ENCODE measurements at places on chromosomes 1 and 21.

DNA sequence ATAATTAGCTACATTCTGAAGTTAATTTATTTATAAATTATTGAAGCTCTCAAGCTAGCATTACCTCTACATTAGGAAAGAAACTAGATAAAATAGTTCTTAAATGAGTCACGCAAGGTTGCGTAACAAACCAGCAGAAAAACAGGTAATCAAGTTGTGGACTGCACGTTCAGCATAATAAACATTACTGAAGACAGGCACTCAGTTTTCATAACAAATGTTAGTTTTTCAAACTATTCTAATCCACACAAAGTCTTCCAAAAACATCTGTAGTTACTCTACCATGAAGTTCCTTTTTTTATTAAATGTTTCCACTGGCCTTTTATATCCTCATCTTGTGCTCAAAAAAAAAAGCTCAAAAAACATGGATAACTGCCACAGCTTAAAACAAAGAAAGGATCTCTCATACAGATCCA lies 1.3 kb downstream of the TOR1AIP2 start:
- no peak for DNase-seq

- DNase-seq, result no peak
Measured at GRCh38 chr1:246544001-246544400, 22.1 kb downstream of the TFB2M start.

- no peak for DNase-seq
Measured at GRCh38 chr1:55213885-55214211, 1.3 kb downstream of the USP24 start.

DNA sequence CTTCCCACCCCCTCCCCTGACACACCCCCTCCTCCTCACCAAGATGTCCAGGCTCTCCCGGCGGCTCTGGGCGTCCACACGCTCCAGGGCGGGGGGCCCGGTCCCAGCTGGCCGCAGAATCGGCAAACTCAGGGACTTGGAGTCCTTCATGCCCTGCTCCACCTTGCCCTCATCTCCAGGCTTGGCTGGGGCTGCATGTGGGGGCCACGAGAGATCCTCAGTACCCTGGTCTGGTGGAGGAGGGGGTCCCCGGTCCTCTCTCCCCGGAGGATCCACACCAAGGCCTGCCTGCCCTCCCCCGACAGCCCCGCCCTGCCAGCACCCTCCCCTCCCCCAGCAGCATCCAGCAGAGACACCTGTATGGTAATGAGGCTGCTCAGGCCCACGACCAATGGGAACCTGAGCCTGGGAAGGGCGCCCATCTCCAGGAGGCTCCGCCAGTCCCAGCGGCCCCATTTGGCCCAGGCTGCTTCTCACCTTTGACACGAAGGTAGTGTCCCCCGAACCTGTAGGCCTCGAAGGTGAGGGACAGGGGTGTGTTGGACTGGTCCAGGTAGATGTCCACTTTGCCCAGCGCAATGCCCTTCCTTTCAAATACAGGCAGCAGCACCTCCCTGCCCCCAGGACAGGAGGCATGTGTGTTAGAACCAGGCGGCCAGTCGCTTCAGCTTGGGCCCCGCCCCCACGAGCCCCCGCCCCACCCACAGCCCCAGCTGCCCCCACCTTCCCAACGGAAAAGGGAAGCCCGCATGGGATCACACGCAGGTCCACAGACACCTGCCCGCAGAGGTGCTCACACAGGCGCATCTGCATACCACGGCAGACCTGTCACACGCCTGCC lies 8.2 kb upstream of the TNFRSF25 start:
- no peak for DNase-seq

DNA sequence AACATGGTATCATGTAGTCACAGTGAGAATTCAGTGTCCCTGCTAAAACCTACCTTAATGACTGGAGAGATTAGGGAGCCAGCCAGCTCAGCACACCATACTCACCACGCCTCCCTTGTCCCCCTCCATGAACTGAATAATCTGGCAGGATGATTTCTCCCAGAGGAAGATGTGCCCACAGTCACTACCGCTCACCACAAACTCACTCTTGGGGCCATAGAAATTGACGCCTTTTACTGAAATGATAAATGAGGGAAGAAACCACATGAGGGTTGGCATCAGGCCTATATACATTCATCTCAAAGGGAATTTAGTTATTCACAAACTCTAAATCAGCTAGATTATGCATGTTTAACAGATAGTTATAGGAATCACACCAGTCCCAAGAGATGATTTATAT lies 17.4 kb downstream of the PEA15 start:
- DNase-seq, result no peak

DNA sequence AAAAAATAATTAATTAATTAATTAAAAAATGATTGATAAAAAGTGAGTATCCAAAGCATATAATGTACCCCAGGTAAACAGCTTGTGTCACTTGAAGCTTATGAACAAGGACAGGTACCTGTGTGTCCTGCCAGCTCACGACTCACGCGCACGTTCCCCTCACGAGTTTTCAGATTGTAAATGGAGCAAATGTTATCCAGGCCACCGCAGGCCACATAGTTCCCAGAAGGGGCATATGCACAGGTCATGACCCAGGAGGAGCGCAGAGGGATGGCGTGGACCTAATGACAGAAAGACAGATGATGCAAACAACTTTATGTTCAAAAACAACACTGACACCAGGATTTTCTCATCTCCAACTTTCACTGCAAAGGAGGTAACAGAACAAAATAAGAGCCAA lies 26.0 kb upstream of the NADK start:
- DNase-seq, result no peak

GRCh38 chr1:59413327-59413720 lies 116.4 kb downstream of the FGGY start:
- no peak for DNase-seq

- no peak for DNase-seq
Measured at GRCh38 chr1:182863940-182864339, 24.8 kb downstream of the DHX9 start.

DNA sequence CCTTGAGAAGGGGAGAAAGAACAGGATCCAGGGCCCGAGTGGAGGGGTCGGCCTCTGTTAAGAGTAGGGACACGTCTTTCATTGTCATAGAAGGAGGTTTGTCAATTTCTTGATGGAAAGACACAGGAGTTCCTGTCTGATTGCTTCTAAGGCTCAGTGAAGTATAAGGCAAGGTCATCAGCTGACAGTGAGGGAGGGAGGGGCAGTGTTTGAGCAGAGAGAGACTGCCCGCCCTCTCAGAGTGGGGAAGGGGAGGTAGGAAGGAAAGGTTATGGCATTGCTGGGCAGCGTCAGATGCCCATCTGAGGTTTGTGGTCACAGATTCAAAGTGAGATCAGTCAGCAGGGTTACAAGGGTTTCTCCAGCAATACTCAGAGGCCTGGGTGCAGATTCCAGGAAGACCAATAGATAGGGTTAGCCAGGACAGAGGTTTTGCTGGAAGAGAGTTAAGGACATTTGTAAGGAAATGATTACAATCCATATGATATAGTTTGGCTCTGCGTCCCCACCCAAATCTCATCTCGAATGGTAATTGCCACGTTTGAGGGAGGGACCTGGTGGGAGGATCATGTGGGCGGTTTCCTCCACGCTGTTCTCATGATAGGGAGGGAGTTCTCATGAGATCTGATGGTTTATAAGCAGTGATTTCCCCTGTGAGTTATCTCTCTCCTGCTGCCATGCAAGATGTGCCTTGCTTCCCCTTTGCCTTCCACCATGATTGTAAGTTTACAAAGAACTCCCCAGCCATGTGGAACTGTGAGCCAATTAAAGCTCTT lies 127.2 kb upstream of the GJB5 start:
- no peak for DNase-seq

- DNase-seq, result no peak
Measured at GRCh38 chr1:18970762-18971161, 14.3 kb upstream of the IFFO2 start.

DNA sequence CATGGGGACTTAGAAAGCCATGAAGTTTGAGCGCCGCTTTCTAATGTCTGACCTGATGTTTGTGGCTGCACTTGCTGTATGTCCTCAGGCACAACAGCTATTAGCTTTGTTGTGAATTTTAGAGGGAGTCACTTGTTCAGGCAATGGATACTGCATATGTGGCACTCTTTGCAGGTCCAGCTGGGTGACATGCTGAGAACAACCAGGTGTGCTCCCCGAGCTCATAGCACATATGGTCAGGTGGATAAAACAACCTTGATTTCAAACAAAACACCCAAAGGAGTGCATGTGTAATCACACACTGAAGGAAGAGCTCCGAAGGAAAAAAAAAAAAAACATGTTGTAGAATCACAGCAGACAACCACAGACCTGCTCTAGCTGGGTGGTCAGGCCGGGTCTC lies 178.6 kb downstream of the BACH1 start:
- no peak for DNase-seq

- DNase-seq, result no peak
Measured at GRCh38 chr1:23475134-23475628, 8.8 kb downstream of the ASAP3 start.

- DNase-seq, result no peak
Measured at GRCh38 chr21:22516230-22516629, 1518.0 kb downstream of the NCAM2 start.

DNA sequence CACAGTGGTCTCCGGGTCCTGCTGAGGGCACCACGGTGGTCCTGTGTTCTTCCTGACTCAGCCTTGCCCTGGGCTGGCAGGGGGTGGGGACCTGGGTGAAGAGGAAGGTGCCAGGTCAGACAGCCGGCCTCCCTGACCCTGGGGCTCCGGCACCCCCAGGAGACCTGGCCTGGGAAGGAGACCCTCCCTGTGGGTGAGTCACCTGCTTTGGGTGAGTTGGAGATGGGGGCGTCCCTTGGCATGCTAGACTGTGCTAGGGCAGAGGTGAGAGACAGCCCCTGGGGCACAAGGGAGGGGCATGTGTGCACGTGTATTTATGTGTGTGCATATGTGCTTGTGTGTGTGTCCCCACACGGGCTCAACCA lies 23.4 kb downstream of the SPSB1 start:
- DNase-seq, result no peak

DNA sequence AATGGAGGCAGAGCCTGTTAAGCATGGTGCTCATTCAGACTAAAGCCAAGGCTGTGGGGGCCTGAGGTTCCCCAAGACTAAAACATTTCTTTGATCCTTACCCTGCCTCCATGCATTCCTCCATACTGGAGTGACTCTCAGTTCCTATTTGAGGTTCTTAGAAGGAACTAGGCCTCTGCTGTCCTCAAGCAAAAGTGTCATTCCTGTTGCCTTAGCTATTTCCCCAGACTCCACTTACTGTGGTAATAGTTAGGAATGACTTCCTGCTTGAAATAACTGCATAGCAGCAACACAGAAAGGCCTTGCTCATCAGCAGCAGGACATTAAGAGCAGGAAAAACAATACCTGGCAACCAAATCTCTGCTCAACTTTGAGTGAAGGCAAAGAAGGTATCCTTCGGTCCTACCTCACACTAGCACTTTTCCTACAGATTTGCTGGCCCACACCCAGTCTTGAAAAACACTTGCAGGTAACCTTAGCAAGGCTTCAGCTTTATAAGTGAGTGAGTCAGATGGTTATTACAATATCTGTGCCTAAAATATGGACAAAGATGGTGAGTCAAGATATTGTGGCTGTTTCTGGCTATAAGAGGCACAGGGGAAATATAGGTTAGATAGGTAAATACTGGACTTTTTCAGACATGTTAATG lies 14.8 kb downstream of the LRRC41 start:
- DNase-seq, result no peak

GRCh38 chr1:154835531-154836324 lies 34.4 kb downstream of the KCNN3 start:
- no peak for DNase-seq

GRCh38 chr1:3642919-3643675 lies 6.8 kb downstream of the WRAP73 start:
- DNase-seq, result no peak

GRCh38 chr1:111903148-111903870 lies 86.2 kb downstream of the KCND3 start:
- DNase-seq, result no peak

DNA sequence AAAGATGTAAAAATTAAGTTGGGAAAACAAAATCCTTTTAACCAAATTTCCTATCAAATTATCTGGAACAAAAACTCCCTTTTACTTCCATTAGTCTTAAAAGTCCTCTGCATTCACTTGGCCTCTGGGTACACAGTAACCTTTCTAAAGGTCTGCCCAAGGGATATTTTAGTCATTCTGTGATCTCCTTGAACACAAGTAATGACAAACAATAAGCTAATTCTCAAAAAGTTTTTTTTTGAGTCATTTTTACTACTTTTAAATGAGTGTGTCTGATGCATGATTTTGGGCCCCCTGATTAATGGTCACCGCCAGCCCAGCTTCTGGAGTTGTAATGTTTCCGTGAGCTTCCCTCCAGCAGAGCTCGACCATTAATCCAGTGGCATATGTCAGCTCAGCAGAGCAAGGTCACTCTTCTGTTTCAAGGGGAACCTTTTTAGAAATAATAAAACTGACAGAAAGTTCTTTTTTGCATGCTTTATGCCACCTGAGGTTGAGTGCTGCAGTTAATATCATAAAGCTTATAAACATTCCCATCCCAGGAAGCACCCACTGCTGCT lies 14.3 kb downstream of the SAMSN1 start:
- DNase-seq, result no peak

GRCh38 chr1:201715801-201716741 lies 112.9 kb upstream of the IPO9 start:
- no peak for DNase-seq
